ENCODE measurements at places on chromosomes 6 and 20.

- DNase-seq, result no peak
Observed at GRCh38 chr6:129342796-129343195, 367.2 kb downstream of the ARHGAP18 start.

GRCh38 chr6:25454136-25454535, 175.0 kb downstream of the CARMIL1 start:
- no peak for DNase-seq

GRCh38 chr20:25248786-25249172, 894 bp downstream of the PYGB start:
- DNase-seq, result no peak

DNA sequence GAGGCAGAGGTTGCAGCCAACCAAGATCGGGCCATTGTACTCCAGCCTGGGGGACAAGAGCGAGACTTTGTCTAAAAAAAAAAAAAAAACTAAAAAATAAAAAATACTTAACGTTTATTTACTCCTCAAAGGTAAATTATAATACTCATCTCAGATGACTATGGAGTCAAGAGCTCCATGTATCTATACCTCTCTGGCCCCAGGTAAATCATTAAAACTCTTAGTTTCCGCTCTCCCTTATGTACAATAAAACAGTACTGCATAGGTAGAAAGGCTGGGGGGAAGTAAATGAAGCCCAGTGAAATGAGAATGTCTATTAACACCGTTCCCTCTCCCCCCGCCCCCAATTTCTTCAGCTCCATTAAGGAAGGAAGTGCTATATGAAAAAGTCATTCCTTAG, 1.2 kb downstream of the SRSF12 start:
- no peak for DNase-seq

- no peak for DNase-seq
Observed at GRCh38 chr20:641516-641875, 11.5 kb downstream of the SRXN1 start.

DNA sequence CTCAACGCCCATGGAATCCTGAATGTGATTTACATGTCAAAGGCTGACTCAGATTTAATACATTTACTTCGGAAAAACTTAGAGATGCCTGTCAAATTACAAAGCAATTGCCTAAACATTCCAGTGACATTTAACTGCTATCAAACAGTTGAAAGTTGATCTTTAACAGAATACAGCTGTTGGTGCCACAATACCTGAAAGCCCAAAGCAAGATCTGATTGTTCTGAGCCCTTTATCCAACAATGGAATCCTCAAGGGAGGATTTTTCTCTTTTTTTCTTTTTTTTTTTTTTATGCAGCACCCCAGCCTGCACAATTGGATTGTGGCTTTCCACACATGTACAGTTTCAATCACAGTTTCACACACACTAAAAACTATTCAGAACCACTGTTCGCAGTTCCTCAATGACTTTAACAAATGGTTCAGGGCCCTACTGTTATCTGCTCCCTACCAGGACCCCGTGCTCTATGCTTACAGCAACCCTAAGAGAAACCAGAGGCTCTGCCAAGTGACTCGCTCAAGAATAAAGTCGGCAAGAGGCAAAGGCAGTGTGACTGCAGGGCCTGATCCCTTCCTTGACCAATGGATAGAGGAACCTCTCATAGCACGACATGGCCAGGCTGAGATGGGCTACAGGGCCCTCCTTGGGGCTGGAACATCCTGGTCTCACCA, 33.3 kb downstream of the EPB41L2 start:
- no peak for DNase-seq

- DNase-seq, result peak; percentile 34
Observed at GRCh38 chr6:127737009-127737486, 160.1 kb downstream of the C6orf58 start.

- DNase-seq, result no peak
Observed at GRCh38 chr20:19313342-19314069, 101.1 kb downstream of the SLC24A3 start.

GRCh38 chr6:132174919-132175318, 223.7 kb upstream of the CCN2 start:
- no peak for DNase-seq

DNA sequence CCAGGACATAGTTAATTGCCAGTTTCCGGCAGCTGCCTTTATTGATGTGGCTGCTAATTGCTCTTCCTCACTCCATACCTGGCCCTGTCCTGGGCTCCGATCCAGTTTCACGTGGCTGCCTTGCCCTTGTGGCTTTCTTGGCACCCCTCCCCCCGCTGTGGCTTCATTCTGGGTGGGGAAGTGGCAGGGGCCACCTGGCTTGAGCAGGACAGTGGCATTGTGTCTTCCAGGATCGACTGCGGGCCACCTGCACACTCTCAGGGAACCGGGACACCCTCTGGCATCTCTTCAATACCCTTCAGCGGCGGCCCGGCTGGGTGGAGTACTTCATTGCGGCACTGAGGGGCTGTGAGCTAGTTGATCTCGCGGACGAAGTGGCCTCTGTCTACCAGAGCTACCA, 10.8 kb downstream of the MAVS start:
- DNase-seq, result no peak

DNA sequence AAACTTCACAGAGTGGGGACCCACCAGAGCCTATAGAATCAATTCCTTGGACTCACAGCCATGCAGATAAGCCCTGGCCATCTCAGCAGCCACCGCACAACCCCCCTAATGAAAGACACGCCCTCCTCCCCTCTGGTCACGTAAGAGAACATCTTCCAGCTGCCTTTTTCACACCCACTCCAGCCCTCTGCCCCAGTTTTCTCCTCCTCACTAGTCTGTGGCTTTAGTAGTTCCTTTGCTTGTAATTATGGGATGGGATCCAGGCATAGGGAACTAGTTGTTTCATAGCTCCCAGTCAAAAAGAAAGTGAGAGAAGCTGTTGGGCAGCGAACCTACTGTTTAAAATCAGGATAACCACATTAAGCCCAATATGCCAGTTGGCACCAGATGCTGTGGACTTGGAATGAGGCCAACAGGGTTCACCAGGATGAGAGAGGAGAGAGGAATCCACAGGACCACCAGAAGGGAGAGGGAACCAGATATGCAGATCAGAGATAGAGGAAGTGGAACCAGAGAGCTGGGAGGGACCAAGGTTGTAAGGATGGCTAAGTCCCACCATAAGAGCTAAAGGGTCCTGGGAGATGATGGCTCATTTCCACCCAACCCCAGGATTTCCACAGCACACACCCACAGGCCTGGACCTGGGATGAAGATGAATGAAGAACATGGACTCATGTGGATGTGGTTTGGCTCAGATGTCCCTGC, 9.0 kb upstream of the BTN3A1 start:
- DNase-seq, result no peak

GRCh38 chr6:156977527-156978291, 200.5 kb downstream of the ARID1B start:
- no peak for DNase-seq

- no peak for DNase-seq
Observed at GRCh38 chr20:10236540-10237533, 18.2 kb downstream of the SNAP25 start.

GRCh38 chr6:156017838-156018237, 562.2 kb upstream of the NOX3 start:
- no peak for DNase-seq

DNA sequence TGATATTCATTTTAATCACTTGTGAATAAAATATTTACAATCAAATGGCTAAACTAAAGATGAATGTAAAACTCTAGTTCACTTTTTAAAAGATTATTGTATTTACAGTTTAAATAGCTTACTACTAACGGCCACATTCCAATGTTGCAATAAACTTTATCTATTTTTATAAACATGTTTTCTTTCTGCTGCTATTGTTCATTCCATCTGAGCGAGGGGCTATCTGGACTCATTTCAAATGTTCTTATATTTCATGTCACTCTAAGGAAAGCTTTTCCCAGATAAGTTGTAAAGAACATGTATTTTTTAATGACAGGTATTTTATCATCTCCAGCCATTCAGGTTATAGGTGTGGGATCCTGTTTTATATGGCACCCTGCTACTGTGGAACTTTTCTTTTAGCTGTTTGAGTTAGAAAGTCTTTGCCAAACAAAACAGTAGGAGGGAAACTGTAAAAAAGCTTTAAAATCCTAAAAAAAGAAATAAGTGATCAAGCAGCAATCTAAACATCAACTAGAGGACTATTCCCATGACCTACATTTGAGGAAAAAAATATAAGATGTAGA, 42.5 kb downstream of the HMGCLL1 start:
- no peak for DNase-seq

- peak; percentile 43 for DNase-seq
Observed at GRCh38 chr6:16438718-16439591, 200.6 kb downstream of the GMPR start.

DNA sequence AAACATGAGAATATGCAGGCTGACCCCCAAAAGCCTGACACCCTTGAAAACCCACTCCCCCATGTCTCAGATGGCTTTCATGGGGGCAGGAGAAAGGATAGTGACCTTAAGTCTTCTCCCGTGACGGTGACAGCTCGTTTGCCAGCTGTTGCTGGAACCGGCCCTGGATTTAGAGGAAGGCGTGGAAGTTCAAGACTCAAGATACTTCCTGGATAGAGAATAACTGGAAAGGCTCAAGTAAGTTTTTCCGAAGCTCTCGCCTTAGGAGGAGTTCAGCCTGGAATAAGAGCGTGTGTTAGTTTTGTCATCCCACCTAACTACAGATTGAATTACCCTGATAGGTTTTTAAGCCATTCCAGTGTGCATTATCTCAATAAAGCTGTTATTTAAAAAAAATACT, 11.6 kb upstream of the MTG2 start:
- no peak for DNase-seq

DNA sequence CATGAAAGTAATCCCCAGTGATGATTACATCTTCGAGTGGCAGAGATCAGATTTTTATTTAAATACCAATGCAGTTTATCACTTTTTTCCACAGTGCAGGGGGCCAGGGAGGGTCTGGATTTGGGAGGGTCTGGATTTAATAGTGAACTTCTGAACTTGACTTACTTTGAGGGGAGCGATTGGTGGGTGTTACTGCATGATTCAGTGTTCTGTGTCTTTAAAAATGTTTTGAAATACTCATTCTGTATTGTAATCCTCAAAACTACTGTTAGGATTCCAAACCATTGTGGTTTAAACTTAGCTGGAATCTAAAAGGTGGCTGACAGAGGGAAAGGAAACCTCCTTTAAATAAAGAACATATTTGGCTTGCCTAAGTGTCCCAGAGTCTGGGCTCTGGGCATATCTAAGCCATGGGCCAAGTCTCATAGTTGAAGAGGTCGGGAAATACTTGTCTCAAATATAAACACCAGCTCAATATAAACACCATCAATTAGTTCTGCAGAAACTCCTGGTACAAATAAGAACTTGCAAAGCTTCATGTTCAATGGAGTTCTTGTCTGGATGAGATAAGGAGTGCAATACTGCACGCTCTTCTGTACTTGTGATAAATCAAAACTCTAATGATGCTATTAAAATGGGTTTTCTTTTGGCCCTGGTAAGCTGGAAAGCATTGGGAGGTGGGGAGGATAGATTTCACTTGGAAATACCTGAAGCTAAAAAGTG, 14.4 kb downstream of the JARID2 start:
- no peak for DNase-seq

DNA sequence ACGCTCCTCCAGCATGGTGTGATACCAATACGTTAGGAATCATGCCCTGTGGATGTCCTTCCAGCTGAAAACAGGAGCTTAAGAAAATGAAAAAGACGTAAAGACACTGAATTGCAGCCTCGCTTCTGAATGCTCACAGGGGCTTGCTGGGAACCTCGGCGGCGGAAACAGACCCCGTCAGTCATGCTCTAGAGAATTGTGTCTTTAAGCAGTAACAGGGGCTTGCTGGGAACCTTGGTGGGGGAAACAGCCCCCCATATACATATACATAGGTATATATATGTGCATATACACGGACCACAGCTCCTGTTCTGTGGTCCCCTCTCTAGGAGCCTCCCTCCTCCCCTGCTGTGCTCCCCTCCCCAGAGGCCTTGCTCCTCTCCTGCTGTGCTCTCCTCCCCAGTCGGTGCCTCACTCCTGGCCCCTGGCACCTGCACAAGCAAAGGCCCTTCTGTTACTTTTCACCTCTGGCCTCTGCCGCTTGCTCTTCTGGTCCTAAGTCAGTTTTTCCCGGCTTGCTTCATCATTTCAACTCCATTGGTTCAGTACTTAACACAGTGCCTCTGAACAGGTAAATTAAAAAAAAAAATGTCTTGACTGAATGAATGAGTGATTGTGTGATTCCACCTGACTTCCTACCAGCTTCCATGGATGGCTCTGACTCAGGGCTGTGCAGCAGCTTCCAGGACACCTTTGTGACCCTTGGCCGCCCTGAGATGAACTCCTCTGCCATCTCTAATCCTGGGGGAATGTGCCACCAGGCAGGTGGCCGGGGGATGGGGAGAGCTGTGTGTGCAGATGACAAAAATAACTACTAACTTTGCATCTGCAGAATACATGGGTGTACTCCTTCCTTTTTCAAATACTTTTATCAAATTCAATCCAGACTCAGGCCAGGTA, 246.1 kb downstream of the SMOC2 start:
- no peak for DNase-seq

DNA sequence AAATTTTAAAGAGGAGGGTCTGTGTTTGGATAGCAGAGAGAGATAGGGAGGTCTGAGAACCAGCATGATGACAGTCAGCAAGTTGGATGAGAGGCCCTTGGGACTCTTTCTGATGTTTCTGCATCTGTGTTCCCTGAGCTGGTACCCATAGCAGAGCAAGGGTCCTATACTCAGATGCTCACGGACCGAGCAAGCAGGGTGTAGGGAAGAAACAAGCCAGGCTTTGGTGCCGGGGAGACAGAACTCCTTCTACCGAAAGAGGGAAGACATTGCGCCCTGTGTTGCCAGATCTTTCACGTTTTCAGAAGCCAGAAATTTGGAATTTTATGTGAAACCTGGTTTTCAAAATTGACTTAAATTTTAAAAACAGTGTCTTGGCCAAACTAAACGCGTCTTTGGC, 34.6 kb downstream of the NEDD9 start:
- no peak for DNase-seq

DNA sequence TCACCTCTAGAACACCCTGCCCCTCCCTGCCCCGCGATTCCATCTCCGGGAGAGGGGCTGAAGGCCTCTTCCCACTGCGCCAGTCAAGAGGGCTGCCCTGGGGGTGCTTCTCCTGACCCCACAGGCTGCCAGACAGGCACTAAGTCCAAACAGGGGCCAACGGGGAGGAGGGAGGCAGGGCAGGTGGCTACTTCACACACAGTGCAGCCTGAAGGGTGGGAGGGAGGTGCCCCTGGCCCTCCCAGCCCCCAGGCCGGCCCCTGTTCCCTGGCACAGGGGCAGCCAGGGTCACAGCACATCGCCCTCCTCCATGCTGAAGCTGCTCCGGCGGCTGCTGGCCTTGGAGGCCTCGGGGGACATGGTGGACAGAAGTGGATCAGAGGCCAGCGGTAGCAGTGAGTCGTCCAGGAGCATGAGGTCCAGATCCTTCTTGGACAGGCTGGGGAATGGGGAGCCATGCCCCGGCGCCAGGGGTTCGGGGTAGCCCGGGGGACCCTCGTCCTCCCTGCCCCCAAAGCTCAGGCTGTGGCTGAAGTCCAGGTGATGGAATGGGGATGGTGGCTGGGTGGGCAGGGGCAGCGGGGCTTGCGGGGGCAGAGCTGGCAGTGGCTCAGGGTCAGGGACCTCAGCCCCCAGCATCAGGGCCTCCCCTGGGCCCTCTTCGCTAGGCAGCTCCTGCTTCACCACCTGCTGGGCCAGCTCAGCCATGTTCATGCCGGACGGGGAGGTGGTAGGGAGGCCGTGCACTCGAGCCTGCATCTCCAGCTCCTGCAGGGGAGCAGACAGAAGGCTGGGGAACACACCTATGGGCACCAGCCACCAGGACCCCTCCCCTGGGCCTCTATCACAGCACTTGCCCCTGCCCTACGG, 46.3 kb downstream of the MDFI start:
- DNase-seq, result no peak

- DNase-seq, result peak; percentile 54
Observed at GRCh38 chr6:11198663-11199603, 33.5 kb downstream of the NEDD9 start.
